ENCODE measurements at places on chromosomes 3 and 15.
A peak's percentile ranks its signal among the peaks of the same experiment; 100 is the strongest.

GRCh38 chr3:12963231-12963896 lies 109.9 kb downstream of the IQSEC1 start:
- DNase-seq, result no peak

- DNase-seq, result no peak
Observed at GRCh38 chr3:37687966-37688365, 173.7 kb upstream of the CTDSPL start.

- peak; percentile 90 for DNase-seq
Observed at GRCh38 chr15:95845862-95846515, 484.5 kb upstream of the NR2F2 start.

DNA sequence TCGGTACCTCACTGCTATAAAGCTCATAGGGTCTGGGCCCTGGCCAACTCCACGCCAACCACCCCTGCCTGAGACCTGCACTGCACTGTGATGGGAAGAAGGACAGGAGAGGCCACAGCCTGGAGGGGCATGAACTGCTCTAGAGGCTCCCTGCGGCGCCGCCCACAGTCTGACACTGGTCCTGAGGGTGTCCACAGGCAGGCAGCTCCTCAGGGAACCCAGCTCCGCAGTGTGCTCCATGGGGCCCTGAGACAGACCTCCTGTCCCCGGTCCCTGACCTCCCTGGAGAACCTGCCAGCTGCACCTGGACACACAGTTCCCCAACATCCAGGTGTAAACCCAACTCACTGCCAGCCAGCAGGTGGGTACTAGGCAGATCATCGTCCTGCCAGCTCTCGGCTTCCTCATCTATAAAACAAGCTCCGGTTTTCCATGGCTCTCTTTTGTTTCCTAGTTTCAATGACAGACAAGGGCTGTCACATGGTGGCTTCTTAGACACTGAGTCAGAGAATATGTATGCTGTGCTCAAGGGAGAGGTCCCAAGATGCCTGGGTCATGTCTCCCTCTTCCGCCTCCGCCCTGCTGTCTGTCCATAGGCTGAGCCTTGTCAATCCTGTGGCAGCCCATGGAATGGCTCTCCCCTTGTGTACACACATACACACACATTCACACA lies 5.1 kb upstream of the HAPLN3 start:
- no peak for DNase-seq

DNA sequence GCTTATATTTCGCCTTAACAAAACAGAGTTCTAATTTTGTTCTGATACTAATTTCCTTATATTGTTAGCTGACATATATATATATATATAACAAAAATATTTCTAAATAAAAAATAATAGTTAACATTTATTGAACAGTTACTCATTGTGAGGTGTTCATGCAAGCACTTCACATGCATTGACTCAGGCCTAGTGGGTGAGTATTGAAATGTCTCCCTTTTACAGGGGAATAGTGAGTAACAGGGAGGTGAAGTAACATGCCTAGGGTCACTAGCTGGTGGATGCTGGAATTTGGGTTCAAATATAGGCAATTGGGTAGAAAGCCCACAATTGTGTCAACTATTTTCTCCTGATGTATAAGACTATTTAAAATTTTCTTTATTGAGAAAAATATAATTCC lies 102.6 kb upstream of the ZPLD1 start:
- no peak for DNase-seq

GRCh38 chr3:32484436-32484835 lies 18.2 kb downstream of the CMTM6 start:
- no peak for DNase-seq

DNA sequence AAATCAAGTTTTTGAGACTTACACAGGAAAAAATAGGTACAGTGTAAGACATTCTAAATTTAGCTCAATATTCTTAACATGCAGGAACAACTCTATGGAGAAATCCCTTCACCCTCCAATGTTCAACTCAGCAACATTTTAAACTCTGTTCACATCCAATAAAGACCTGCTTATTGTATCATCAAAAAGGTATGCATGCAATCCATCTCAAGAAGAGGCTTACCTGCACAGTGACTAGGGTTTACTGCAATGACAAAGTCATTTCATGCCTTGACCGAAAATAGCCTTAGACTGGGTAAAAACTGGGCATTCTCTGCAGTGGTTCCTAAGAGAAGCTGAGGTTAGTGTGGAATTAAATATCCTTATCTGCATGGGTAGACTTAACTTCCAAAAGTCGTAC lies 80.5 kb downstream of the MAGI1 start:
- DNase-seq, result no peak

- DNase-seq, result peak; percentile 57
Observed at GRCh38 chr3:177069514-177070329, 127.6 kb downstream of the TBL1XR1 start.

- DNase-seq, result no peak
Observed at GRCh38 chr3:64505419-64505818, 182.4 kb downstream of the ADAMTS9 start.

DNA sequence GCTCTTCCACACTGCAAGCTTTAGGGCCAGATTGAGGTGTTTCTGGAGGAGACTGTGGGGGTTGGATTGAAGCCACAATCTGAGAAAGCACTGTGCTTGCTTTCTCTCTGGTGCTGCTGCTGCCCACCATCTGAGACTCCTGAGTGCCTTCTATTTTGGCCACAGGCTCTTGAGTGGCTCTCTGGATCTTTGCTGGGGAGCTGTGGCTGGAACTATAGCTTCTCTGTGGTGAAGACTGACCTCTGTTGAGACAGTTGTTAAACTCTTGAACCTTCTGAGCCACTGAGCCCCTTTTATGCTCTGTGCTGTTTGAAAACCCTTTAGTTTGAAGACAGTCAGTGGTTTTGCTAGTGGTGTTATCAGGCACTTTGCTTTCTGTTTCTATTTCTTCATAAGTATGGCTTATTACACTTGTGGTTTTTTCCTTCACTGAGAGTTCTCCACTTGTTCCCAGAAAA lies 108.7 kb upstream of the TSPAN3 start:
- DNase-seq, result peak; percentile 41

- no peak for DNase-seq
Observed at GRCh38 chr15:65772930-65773329, 19.2 kb downstream of the DENND4A start.

DNA sequence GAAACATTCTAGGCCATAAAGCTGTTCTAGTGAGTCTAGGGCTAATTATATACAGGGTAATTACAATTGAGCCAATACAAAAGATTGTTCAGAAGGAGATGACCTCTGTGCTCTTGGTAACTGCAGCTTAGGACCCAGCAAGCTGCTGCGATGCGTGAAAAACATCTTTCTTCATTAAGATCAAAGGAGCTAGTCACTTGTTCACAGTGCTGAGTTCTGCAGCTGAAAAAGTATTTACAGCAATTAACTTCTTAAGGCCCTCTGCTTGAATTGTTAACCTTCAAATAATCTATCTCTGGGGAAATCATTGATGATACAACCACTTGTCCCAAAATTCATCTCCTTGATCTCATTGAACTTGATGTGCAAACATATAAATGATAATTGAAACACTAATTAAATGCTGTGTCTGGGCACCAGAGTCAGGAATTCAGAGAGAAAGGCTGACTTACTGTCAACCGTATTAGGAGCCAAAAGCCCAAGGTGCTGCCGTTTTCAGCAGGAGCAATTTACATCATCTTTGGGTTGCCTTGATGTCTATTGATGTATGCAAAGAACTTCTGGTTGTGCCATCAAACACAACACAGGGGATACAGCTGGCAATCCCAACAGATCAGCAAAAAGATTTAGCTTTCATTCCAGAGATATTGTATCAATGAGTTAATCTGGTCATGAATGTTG lies 213.0 kb downstream of the NECTIN3 start:
- no peak for DNase-seq

GRCh38 chr15:52556524-52557273 lies 12.1 kb downstream of the ARPP19 start:
- peak; percentile 10 for DNase-seq

GRCh38 chr3:71076361-71077002 lies 507.0 kb downstream of the FOXP1 start:
- peak; percentile 84 for DNase-seq

GRCh38 chr15:55917881-55918296 lies 75.5 kb downstream of the NEDD4 start:
- DNase-seq, result peak; percentile 97

DNA sequence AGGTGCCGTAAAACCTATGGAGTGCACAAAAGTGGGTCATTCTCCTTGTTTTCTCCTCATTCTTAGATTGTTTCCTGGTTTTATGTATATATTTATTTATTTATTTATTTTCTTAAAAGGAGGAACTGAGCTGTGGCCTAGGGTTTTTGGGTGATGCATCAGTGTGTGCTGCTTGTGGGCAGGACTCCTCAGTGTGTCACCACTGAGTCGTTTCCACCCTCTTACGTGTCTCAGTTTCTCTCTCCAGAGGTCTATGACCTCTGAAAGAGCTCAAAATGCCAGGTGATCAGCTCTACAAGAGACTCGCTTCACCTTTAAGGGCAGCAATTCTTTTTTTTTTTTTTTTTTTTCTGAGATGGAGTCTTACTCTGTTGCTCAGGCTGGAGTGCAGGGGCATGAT lies 72.9 kb downstream of the CD200 start:
- DNase-seq, result no peak

GRCh38 chr3:64693031-64693430 lies 5.2 kb upstream of the ADAMTS9 start:
- no peak for DNase-seq

DNA sequence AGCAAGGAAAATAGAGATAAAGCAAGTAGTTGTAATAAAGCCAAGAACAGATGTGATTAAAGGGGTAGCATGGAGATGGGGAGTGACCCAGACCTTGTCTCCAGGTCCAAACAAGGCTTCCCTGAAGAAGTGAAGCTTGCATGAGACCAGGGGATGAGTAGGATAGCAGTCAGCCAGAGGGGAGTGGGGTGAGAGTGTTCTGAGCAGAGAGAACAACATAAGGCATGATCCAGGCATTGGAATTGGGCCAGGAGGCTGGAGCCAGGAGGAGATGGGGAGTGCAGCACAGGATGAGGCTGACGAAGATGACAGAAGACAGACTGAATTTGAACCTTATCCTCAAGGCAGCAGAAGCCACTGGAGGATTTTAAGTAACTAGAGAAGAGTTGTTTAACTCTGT lies 7.2 kb downstream of the TMOD2 start:
- peak; percentile 60 for DNase-seq

- DNase-seq, result no peak
Observed at GRCh38 chr3:163768048-163768447, 1310.2 kb downstream of the SI start.

- DNase-seq, result peak; percentile 98
Observed at GRCh38 chr3:171417813-171418212, 42.4 kb downstream of the TNIK start.

DNA sequence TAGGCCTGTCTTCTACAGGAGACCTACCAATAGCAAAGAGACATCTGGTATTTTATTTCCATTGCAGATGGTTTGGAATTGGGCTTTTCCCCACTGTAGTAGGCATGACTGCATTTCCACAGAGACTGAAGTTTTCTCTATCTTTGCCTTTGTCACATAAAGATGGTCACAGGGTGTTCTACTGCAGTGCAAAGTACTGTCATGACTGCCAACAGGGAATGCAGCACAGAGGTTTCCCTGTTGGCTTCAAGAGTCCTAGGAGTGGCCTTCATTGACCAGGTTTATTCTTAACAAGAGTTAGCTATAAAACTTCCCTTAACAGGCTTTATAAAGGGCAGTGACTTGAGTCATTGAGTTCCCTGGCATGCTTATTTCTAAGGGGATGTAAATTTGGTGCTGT lies 36.8 kb upstream of the TM4SF4 start:
- DNase-seq, result no peak

DNA sequence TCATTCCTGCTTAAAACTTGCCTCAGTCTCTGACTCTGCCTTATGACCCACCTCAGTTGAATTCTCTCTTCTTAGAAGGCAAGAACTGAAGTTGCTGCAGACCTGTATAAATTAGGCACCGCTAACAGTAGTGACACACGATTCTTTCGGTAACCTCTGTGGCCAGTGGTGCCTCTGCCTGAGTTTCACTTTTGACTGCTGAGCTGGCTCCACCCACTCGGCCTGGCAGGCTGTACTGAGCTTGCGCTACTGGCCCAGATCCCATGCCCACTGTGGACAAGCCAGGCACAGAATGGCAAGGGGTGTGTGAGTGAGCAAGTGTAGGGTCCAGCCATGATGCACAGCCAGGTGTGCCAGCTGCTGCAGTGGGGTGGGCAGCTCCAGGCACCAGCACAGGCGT lies 19.1 kb upstream of the EIF1B start:
- DNase-seq, result no peak
